ENCODE measurements at places on chromosomes 4 and X. TPM values are rescaled to one million over a fixed set of nuclear protein-coding genes. Genes with fewer than 3 reads are reported as not detected.

Gene PCDH11X
- not detected for total RNA-seq

Gene DDIT4L
- not detected for total RNA-seq

Gene CLDN22
- not detected for total RNA-seq

Gene SRPX
- not detected for total RNA-seq

Gene GABRB1
- total RNA-seq, result not detected

Gene SLC26A1
- total RNA-seq, result not detected

Gene CTAG1A
- total RNA-seq, result not detected

Gene MAGEA8
- not detected for total RNA-seq

Gene GAB3
- total RNA-seq, result 28.5 TPM
